ENCODE measurements at places on chromosomes 2 and 18.

DNA sequence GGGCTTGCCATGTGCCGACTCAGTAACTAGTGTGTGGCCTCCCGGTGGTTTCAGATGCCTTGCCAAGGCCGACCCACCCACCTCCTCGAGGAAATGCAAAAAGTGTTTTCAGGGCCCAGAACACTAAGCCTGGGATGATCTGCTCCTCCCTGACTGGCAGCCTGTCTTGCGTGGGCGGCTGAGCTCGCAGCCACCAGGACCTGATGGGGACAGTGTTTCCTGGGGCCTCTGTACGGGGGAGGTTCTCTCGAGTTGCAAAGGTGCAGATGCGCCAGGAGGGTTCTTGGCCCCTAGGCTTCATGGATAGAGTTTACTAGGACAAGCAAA, 85.2 kb downstream of the GLI2 start:
- DNase-seq, result peak; percentile 23

- no peak for DNase-seq
These were observed 11.0 kb downstream of the TANK start for GRCh38 chr2:161170958-161171932.

DNA sequence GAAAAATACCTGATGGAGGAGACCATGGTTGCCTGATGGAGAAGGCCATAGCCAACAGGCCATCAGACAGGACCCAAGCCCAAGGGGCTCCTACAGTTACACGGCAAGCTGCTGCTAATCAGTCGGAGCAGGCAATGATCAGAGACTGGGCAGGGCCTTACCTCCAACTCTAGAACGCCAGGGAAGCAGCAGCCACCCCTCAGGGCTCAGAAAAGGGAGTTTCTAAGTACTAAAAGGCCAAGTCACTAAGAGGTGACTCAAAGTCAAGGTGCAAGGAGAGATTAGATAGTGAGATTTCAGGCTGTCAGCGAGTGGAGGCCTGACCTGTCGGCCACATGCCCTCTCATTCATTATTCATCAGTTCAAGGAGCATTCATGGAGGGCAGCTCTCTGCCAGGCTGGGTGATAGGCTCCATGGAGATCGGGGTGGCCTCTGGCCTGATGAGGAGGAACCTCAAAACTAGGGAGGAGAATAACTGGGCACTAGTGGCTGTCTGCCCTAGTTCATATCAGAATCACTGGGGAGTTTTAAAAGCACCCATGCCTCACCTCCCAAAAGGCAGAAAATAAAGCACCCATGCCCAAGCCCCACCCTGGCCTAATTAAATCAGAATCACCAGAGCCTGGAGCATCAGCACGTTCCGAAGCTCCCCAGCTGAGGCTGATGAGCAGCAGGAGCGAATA, 3.6 kb downstream of the VIL1 start:
- no peak for DNase-seq

- DNase-seq, result no peak
These were observed 466.0 kb upstream of the TNP1 start for GRCh38 chr2:217325816-217326215.

DNA sequence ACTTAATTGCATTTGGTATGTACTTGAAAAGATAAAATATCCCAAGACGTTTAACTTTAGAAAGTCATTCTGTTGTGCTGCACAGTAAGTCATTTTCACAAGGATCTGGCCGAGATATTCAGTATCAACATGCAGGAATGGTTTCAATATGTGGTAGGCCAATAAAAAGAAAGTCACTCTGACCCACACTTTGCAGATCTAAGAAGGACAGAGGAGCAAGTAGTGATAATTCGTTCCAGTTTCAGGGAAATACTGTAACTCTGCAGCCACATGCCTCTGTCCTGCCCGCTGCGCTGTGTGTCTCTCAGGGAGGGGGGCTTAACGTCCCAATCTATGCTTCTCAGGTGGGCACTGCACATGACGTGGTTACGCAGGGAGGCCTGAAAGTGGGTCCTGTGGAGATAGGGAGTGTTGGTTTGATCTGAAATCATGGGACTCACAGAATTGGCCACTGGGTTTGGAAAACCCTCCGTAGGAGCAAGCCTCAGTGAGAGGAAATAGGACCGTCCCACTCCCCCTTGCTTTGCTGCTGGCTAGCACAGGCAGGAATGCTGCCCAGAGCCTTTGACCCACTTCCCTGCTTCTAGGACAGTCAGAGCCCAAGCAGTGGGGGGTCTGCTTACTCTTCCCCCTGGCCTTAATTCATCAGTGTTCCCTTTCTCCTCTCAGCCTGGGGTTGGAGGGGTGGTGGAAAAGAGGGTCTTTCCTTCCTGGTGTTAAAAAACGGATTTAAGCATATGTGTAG, 314.7 kb upstream of the SPRED2 start:
- no peak for DNase-seq
